ENCODE measurements at places on chromosomes 7 and 10.

GRCh38 chr10:129522041-129522585 lies 55.1 kb downstream of the MGMT start:
- no peak for DNase-seq

DNA sequence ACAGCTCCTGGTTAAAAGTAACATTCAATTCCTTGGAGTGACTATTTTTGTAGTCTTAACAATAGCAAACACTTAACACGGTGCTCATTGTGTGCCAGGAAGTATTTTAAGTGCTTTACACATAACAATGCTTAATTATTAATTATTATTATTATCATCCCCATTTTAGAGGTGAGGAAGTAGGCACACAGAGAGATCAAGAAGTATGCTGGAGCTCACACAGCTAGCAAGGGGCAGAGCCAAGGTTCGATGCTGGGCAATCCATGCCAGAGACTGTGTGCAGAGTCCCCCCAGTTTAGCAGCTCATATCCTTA lies 48.2 kb upstream of the SMNDC1 start:
- DNase-seq = no peak

DNA sequence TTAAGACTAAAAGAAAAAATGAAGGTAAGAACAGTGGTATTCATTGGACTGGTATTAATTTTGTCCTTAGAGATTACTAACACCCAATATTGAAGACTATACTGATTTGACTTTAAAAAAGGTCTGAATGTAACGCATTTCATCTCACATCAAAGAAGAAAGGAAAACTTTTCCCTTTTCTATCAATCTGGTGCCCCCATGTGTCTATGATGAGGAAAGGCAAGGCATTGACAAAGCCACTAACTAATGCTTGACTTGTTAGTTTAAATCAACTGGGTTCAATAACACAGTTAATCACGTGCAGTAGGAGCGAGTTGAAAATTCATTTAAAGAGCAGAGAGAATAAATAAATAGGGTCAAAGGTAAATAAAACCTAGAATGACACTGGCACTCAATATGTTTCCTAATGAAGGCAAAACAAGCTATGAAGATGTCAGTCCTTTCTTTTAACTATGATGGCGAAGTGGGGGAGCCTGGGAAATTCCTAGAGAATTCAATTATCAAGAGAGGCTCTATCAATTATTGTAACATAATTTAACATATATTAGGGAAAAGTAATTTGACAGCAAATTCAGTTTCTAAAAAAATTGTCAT lies 180.9 kb downstream of the ANK3 start:
- DNase-seq = no peak

DNA sequence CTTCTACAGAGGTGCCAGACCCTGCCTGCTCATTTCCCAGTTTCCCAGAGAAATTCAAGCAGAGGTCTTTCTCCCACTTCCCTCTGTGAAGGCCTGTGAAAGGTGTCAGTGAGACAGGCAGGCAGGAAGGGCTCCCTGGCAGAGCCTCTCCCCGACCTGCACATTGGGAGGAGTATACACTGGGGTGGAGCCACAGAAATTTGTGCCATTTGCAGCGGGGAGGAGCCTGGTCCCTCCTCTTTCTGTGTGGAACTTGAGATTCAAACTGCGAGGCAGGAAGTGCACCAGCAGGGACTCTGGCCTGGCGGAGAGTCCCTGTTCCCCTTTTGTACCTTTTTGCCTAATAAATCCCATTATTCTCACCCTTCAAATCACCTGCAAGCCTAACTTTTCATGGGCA lies 54.6 kb upstream of the OPN4 start:
- peak; percentile 57 for DNase-seq

DNA sequence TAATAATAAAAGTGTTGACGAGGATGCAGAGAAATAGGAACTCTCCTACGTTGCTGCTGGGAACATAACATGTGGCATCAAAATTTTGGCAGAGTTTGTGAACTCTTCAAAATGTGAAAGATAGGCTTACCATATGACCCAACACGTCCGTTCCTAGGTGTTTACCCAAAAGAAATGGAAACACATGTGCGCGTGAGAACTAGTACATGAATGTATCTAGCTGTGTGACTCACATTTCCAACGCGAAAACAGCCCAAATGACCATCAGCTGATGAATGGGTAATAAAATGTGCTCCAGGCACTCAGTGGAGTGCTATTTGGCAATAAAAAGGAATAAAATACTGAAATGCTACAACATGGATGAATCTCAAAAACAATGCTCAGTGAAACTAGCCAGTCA lies 10.4 kb upstream of the ELFN1 start:
- no peak for DNase-seq

DNA sequence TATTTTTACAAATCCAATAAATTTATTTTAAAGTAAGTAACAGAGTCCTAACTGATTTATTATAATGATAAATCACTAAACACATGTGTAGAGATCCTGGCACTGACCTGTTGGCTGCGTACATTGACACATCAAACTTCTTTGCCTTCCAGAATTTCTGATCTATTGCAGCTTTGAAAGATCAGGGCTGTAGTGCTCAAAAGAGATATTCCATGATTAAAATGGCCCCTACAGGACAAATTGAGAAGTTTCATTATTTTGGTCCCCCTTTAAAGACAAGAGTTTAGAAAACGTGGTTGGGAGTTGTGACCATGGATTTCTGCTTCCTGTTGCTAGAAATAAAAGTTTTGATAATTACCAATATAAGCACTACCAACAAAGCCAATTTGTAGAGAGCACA lies 87.7 kb upstream of the PDK4 start:
- DNase-seq = no peak

GRCh38 chr10:74189999-74190421 lies 39.0 kb downstream of the ADK start:
- DNase-seq = no peak

DNA sequence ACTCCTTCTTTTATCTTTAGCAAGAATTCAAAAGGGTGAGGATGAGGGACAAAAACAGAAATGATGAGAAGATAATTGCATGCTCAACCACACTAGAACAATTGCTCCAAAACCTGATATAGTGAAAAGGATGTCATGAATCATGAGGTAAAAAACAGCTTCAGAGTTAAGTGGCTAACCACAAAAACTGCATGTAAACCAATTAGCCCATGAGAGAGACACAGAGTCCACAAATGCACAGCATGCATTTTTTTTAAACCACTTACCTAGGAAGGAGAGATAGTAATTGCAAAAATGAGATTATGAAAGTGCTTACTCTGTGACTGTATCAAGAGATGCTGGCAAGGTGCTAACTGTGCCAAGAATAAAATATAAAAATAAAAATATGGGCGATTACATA lies 132.9 kb downstream of the MBL2 start:
- no peak for DNase-seq

- DNase-seq = no peak
Measured at GRCh38 chr7:22885797-22886261, 63.2 kb upstream of the TOMM7 start.

DNA sequence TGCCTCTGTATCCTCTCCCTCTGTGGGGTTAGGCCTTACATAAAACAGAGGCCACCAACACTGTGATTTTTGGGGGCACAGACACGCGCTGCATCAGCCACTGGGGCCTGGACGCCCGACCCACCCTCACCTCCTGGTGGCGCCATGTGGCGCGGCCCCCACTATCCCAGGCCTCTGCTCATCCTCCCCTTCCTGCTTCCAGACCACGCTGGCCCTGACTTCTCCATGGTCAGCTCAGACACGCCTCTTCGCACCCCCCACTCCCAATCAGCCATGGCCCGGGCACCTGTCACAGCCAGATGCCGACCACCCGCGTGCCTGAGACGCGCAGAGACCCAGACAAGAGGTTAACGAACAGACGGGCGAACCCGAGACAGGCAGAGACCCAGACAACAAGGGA lies 263.9 kb downstream of the ELFN1 start:
- DNase-seq = no peak

DNA sequence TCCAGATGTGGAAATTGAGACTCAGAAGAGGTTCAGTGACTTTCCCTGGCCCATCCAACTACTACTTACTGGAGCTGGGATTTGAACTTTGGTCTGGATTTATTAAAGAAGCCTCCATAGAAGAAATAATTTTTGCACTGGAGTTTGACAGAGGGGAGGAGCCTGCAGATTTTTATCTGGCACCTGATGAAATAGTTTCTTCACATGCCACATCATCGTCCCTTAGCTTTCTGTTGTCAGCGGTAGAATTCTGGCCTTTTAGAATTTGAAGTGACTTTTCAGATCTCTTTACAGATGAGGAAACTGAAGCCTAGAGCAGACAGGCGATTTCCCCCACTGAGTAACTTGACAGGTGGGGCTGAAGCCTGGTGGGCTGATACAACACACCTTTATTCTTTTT lies 233.5 kb downstream of the LRMDA start:
- DNase-seq = no peak

- no peak for DNase-seq
Measured at GRCh38 chr7:132666071-132666773, 90.0 kb upstream of the PLXNA4 start.

DNA sequence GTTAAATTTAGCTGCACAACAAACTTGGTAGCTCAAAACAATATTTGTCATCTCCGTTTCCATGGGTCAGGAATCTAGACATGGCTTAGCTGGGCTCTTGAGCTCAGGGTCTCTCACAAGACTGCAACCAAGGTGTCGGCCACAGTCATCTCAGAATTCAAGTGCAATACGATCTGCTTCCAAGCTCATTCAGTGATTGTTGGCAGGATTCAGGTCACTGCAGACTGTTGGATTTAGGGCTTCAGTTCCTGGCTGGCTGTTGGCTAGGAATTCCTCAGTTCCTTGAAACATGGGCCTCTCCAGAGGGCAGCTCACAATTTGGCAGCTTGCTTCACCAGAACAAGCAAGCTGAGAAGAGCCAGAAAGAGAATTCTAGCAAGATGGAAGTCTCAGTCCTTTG lies 17.5 kb upstream of the CHST3 start:
- DNase-seq = no peak

DNA sequence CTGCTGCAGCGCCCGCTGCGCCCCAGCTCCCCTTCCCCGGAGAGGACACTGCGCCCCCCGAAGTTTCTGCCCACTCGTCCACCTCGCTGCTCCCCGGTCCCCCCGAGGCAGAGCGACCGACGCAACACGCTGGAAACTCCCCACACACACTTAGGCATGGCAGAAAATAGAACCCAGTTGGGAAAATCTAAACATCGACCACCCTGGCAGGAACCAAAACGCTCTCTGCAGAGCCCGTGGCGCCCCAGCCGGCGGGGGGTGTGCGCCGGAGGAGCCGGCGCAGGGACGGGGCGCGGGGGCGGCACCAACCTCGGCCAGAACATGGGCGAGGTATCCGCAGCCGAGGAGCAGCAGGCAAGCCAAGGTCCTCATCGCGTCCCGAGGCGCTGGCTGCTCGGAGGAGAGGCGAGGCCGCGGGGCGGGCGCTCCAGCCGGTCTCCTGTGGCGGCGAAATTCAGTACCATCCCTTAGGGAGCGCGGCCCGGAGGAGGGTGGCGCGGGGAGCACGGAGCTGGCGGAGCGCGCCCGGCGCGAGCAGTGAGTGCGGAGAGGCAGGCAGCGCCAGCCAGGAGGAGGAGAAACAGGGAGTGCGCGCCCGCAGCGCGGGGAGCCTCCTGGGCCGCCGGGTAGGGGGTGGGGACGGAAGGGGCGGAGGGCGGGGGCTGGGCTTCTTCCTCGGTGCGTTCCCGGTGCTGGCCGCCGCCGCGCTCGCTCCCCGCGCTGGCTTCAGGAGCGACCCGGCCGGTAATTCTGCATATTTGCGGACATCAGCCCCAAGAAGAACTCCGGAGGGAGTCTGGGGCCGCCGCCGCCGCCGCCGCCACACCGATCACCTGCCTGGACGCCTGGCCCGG lies 789 bp downstream of the PDGFA start:
- DNase-seq = peak; percentile 84

DNA sequence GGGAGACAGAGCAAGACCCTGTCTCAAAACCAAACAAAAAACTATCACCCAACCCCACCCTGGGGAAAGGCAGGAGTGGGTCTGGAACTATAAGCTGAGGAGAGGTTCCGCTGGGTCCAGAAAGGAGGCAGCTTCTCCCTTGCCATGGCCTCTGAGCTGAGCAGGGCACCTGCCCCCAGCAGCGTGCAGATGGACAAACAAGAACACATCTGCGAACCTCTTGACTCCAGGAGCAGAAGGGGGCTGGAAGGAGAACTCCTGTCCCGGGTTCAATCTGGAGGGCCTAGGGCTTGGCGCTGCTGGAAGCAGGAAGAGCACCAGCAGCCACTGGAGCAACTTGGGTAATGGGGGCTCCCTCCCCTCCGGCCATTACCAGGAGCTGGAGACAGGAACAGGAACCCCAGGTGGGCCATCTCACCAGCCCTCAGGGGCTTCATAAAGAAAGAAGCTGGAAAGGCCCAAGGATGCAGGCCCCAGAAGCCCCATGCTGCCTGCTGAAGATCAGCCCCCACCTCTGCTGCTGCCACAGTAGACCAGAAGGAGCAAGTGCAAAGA lies 19.0 kb upstream of the PPIF start:
- DNase-seq = no peak

DNA sequence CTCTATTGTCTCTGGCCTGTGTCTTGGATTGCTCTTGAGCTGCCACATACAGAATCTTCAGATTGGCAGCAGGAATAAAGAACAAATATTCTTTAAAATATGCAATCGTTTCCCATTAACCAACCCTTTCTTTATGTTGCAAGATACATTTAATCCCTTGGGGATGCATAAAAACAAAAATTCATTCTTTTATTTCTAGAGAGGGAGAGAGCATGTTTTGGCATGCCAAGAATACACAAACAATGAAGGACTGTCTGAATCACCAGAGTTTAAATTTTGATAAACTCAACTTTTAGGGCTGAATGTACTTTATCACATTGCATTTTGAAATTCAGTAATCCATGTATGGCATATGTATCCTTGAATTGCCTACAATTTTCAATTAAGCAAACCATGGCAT lies 154.3 kb upstream of the SEMA3D start:
- DNase-seq = no peak

- DNase-seq = peak; percentile 58
Measured at GRCh38 chr7:51256209-51256781, 60.3 kb downstream of the COBL start.

DNA sequence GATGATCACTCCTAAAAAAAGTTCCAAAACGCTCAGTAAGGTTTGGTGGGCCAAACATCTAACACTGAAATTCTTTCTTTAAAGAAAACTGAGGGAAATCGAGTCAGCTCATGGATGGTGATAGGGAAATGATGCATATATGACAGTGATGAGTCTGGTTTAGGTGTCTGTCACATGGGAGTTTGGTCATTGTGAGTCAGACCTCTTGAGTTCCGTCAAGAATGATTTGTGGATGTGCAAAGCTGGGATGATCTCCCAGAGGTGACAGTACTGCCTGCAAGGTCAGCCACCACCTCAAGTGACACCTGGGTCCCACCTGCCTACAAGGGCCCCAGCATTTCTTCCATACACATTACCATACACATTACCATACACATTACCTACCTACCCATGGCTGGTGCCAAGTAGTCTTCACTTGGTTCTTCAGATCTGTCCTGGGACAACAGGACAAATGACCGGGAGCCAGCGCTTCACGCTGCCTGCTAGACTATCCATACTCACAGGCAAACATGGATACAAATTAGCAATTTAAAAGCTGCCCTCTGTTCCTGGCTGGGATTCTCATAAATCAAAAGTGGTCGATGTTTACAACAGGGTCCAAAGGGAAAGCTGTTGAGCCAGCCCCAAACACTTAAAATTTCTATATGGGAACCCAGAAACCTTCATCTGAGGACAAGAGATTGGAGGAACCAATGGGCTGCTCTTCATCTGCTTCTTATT lies 128.4 kb downstream of the ADAM12 start:
- no peak for DNase-seq

GRCh38 chr10:34323192-34323591 lies 491.9 kb downstream of the PARD3 start:
- DNase-seq = no peak
